Umbilical cord (tissue), 2 donors: ENCODE measurements at places on chromosomes 16 and 17.

- peak; percentile 63 for DNase-seq
Observed at GRCh38 chr16:709566-710499, 4.2 kb upstream of the FBXL16 start.

- no peak for DNase-seq
Observed at GRCh38 chr17:69884846-69885245, 190.2 kb upstream of the KCNJ16 start.

- DNase-seq, result no peak
Observed at GRCh38 chr16:80480664-80481063, 60.1 kb upstream of the DYNLRB2 start.

DNA sequence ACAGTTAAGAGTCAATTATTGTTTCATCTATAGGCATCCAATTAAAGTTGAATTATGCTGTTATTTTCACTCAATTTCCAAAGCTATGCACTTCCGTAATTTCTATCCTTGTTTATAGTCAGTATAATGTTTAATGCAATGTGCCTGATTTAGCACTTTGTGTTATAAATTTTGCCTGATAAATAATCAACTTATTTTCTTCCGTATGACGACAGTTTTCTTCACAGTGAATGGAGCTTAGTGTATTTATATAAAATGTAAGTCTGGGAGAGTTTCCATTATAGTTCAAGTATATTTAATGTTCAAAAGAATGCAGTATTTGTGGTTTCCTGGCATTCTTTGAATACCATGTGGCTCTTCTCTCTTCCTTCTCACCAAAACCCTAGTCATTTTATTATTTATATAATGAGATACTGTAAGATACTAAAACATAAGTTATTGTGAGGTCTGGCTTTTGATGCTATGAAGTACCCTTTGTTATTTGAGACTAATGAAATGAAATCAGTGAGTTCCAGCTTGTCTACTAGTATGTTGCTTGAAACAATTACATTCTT lies 240.6 kb downstream of the PRKCA start:
- peak; percentile 59 for DNase-seq

- DNase-seq, result no peak
Observed at GRCh38 chr17:78896091-78896833, 6.7 kb downstream of the CEP295NL start.

- DNase-seq, result no peak
Observed at GRCh38 chr17:29603109-29603674, 10.3 kb downstream of the ANKRD13B start.

- no peak for DNase-seq
Observed at GRCh38 chr17:51817117-51817516, 341.4 kb downstream of the CA10 start.

GRCh38 chr17:57195785-57196460 lies 60.4 kb upstream of the MSI2 start:
- DNase-seq, result no peak

GRCh38 chr16:76164970-76165558 lies 112.1 kb upstream of the CNTNAP4 start:
- DNase-seq, result no peak

GRCh38 chr17:34379868-34380267 lies 16.8 kb upstream of the CCL1 start:
- DNase-seq, result no peak

- DNase-seq, result no peak
Observed at GRCh38 chr17:72600934-72601333, 480.1 kb downstream of the SOX9 start.

DNA sequence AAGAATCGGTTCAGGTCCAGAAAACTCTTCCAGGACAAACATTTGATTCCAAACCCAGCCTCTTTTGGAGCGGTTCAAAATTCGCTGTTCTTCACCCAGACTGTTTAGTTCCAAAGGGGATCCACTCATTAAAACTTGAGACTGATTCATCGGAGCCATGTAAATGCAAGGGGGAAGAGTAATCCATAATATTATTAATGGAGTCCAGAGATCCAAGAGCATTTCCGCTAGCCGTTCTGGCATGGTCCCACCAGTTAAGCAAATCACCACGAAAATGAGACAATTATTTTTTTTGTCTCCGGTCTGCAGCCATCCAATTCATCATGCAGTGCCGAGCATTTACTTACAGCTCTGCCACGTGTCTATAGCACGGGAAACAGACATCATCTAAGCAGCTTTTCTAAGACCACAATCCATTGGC lies 15.1 kb downstream of the CDH8 start:
- DNase-seq, result no peak

DNA sequence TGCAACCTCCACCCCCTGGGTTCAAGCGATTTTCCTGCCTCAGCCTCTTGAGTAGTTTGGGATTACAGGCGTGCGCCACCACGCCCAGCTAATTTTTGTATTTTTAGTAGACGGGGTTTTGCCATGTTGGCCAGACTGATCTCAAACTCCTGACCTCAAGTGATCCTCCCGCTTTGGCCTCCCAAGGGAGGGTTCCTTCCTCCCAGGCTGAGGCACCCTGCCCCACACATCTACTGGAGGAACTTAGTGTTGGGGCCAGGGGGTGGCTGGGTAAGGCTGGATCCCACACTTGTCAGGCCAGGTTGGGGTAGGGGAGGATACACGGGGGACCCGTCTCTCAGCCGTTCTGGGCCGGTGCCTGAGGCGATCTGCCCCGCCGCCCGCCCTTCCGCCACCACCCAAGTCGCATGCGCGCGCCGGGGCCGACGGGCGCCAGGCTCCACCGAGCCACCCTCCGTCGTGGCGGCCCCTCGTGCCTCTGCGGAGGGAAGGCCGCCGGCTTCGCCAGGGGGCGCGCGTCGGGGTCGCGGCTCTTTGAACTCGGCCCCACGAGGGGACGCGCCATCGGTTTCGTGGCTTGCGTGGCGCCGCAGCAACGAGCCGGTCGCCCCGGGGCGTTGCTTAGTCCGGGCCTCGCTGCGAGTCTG lies 15.9 kb downstream of the GRB7 start:
- DNase-seq, result peak; percentile 57
